ENCODE measurements at places on chromosomes 11 and 22.

DNA sequence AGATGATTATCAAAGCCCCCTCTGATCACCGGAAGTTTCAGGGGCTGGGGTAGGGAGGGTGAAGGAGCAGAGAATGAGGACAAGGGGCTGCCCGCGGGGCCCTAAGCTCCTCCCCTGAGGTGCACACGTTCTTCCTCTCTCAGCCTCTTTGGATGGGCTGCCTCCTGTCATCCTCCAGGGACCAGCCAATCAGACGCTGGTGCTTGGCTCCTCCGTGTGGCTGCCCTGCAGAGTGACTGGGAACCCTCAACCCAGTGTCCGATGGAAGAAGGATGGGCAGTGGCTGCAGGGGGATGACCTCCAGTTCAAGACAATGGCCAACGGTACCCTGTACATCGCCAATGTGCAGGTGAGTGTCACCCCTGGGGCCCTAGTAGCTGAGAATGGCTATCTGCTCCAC is 7.5 kb downstream of the ROBO3 start:
- DNase-seq = no peak

DNA sequence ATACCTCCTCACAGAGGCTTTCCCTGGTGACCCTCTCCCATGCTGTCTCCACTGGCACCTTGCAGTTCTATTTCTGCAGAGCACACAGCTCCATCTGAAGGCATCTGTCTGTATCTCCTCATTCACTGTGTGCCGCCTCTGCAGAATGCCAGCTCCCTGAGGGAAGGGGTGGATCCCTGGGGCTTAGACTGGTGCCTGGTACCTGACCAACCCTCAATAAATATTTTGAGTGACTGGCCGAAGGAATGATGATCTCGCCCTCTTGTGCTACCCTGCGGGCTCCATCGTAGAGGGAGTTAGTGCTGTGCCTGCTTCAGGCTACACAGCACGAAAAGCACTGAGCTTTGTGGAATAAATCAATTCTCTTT is 1.6 kb downstream of the CBX7 start:
- no peak for DNase-seq

GRCh38 chr22:42384506-42384905 is 47.7 kb downstream of the NFAM1 start:
- DNase-seq = no peak

DNA sequence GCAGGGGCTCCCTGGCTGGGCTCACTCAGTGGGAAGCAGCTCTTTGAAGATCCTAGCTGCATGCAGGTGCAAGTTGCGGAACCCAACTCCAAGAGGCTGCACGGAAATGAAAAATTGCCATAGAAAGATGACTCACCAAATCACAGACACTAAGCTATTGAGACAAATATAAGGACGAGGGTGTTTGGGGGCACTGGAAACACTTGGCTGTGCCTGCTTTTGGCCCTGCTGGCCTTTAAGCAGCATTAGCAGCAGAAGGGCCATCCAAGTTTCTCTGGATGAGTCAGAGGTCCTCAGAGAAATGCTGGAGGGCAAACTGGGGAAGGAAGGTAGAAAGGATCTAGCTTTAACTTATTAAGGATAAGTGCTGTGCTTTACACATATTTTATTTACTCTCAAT is 282.3 kb downstream of the KIRREL3 start:
- DNase-seq = no peak

DNA sequence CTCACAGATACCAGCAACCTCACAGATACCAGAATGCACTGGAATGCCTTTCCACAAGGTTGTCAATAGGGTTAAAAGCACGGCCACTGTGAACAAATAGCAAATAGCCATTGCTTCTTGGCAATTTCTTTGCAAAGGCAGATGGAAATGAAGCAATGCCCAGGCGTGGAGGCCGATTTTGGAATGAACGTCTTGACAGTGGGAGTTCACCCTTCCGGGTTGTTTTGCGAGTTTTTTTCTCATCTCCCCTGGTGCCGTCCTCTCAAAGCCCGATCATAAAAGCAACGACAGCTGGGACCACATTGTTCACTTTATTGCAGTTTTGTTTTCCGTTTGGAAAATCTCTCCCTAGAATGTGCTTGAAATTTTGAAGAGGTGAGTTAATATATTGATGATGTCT is 38.0 kb upstream of the CD82 start:
- no peak for DNase-seq

- DNase-seq = no peak
Measured at GRCh38 chr11:18790883-18791206, 753 bp downstream of the PTPN5 start.

DNA sequence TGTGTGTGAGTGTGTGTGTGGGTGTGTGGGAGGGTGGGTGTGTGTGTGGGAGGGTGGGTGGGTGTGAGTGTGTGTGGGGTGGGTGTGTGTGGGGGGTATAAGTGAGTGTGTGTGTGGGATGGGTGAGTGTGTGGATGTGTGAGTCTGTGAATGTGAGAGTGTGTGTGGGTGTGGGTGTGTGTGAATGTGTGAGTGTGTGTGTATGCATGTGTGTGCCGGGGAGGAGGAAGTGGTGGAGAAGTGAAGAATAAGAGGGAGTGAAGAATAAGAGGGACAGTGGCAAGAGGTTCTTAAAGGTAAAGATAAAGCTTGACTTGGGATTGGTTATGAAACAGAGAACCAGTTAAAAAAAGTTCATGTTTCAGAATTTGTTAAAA is 54.0 kb downstream of the PRR5L start:
- DNase-seq = no peak

DNA sequence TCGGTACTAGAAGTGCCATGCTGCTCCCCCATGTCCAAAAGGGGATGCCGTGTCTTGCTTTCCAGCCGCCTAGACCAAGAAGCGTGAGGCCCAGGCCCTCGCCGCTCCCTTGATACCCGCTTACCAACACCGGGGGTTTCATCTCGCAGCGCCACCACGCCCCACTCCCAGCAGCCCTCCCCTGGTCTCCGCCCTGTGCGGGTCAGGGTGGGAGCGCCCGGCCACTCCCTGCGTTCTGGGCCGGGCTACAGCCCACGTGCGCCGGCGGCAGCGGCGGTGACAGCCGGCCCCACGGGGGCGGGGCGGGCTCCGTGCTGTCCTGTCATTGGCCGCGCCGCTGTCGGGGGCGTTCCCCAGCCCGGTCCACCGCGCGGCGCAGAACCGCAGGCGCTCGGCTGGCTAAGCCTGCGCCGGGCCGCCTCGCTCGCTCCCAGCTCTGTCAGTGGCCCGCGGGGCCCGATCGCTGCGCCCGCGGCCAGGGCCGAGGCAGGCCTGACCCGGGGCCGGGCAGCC is at the start of gene MICAL2:
TSS of gene MICAL2 (plus strand) at position 390 of the 513 bp plus-strand sequence. CDS start 51,566 bp downstream, outside the sequence.
- peak; percentile 87 for DNase-seq

- DNase-seq = no peak
Measured at GRCh38 chr22:44588348-44588747, 90.3 kb upstream of the RTL6 start.

- DNase-seq = no peak
Measured at GRCh38 chr11:73263640-73264039, 8.5 kb upstream of the P2RY6 start.

DNA sequence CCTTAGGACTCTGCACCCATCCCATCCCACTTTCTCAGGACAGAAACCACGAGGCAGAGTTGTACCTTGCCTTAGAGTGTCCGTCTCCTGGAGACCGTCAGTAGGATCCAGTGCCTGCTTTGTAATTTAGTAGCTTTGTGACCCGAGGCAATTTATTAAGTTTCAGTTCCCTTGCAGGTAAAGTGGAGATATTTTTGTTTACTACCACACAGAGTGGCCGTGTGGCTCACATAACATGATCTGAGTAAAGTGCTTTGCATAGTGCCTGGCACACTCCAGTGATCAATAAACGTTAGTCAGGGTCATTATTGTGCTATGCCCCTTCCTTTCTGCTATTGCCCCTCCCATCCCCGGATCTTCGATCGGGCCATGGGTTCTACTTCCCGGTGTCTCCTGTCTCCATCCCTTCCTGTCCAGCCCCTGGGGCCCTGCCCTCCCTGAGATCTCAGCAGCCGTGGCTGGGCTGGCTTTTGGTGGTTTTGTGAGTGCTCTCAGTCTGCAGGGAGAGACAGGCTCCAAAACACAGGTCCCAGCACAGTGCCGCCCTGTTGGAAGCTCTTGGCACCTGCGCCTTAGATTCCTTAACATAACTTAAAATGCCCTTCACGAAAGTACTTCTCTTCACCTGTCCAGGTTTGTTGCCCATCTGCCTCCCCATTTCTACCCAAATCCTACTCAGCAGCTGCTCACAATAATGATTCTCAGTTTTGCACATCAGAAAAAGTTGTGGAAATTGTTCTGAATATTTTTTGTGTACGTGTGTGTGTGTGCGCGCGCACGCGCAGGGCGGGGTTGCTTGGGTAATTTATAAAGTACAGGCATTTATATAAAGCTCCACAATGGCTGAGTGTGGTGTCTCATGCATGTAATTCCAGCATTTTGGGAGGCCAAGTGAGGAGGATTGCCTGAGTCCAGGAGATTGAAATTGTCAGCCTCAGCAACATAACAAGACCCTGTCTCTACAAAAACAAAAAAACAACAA is 753.7 kb downstream of the NTM start:
- no peak for DNase-seq

GRCh38 chr11:1163911-1164735 is 6.4 kb downstream of the MUC5AC start:
- no peak for DNase-seq

GRCh38 chr11:71505001-71505400 is 22.1 kb upstream of the KRTAP5-7 start:
- DNase-seq = no peak

GRCh38 chr11:70325824-70326223 is 55.3 kb downstream of the PPFIA1 start:
- DNase-seq = no peak

GRCh38 chr22:46684706-46685105 is 53.3 kb downstream of the CERK start:
- no peak for DNase-seq

DNA sequence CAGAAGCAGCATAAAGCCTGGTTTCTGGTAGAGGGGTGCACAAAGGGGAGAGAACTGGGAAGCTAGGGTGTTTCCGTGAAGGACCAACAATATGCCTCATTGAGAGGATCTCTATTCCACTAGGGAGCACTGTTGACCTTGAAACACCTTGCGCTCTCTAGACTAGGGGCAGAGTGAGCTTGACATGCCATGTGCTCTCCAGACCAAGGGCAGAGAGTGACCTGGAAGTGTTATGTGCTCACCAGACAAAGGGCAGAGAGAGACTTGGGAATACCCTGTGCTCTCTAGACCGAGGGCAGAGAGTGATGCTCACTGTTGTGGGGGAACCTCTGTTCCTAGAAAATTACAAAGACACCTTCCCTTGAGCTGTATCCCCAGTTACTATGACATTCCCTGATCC is 15.2 kb upstream of the EI24 start:
- no peak for DNase-seq

GRCh38 chr11:13760115-13760514 is 91.6 kb downstream of the FAR1 start:
- DNase-seq = no peak

- no peak for DNase-seq
Measured at GRCh38 chr11:5339771-5340322, 3.5 kb downstream of the OR51B5 start.

DNA sequence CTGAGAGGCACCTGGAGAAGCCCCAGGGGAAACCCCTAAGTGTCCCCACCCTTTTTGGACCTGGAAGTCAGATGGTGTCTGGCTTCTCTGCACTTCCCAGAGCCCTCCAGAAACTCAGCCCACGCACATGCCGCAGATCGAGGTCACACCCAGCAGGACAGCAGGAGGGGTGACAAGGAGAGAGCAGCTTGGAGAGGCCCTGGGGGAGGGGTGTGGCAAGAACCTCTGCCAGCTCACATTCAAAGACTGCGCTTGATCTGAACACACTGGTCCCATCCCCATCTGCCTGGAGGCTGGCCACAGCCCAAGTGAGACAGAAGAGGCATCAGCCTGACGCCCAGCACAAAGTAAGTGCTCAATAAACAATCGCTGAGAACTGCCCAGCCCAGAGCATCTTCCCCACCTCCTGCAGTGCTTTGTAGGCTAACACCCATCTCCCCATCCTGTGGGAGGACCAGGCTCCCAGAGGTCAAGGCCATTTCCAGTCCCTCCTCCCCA is 21.4 kb downstream of the TMPRSS6 start:
- peak; percentile 73 for DNase-seq

GRCh38 chr11:126347751-126348668 is 7.5 kb upstream of the ST3GAL4 start:
- DNase-seq = no peak

DNA sequence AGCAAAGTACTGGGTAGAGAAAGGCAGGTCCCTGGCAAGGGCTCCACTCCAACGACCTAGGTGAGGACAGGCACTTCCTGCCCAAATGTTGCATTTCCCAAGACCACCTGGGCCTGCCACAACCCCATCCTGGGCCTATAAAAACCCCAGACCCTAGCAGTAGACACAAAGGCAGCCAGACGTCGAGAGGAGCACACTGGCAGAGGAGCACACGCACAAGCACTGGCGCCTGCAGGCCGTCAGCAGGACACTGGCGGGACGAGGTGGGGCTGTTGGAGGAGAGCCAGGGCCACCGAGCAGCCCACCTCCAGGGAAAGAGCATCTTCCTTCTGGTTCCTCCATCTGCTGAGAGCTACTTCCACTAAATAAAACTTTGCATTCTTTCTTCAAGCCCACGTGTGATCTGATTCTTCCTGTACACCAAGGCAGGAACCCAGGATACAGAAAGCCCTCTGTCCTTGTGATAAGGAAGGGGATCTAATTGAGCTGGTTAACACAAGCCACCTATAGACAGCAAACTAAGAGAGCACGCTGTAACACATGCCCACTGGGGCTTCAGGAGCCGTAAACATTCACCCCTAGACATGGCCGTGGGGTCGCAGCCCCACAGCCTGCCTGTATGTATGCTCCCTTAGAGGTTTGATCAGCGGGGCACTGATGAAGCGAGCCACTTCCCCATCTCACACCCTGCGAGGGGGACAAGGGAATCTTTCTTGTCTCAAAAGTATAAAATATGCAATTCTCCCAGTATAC is 89.7 kb upstream of the MTMR2 start:
- DNase-seq = peak; percentile 51

- no peak for DNase-seq
Measured at GRCh38 chr11:121625777-121626506, 173.2 kb upstream of the SORL1-AS1 start.

- no peak for DNase-seq
Measured at GRCh38 chr11:95829580-95830259, 39.4 kb downstream of the CEP57 start.

- no peak for DNase-seq
Measured at GRCh38 chr11:122115524-122116379, at the start of gene BLID. Gene BLID (minus strand): TSS chr11:122116215. CDS start chr11:122115922, 293 bp downstream.

GRCh38 chr11:88363004-88363403 is 25.5 kb upstream of the CTSC start:
- DNase-seq = no peak

- DNase-seq = peak; percentile 39
Measured at GRCh38 chr22:19109198-19110063, 12.8 kb downstream of the DGCR2 start.

All from activated T-cell treated with anti-CD3 and anti-CD28 coated beads, Interleukin-2, amount 50 U/mL, for 48 hours (primary cell).